Subcutaneous adipose tissue (tissue), 4 donors: ENCODE measurements at places on chromosomes 5 and 9. TPM values are rescaled to one million over a fixed set of nuclear protein-coding genes. Genes with fewer than 3 reads are reported as not detected.

PCDHA4 gene
- 0.66 TPM for total RNA-seq

BARHL1 gene
- total RNA-seq, result not detected

CCNI2 gene
- not detected for total RNA-seq

RASEF gene
- 0.16 TPM for total RNA-seq

CDC20B gene
- total RNA-seq, result not detected

LRRC8A gene
- 25.1 TPM for total RNA-seq

OMD gene
- total RNA-seq, result 24.8 TPM

OR1L6 gene
- not detected for total RNA-seq

SLCO6A1 gene
- total RNA-seq, result not detected

BTNL9 gene
- total RNA-seq, result 174 TPM

UAP1L1 gene
- total RNA-seq, result 11.9 TPM

CRB2 gene
- total RNA-seq, result 0.33 TPM

PLPP7 gene
- total RNA-seq, result 11.1 TPM

C5orf52 gene
- not detected for total RNA-seq

PCDHGC4 gene
- 1.0 TPM for total RNA-seq

SPINK6 gene
- total RNA-seq, result not detected

CARTPT gene
- not detected for total RNA-seq

KCNN2 gene
- total RNA-seq, result 1.1 TPM

ZNF366 gene
- 4.4 TPM for total RNA-seq

C5orf34 gene
- total RNA-seq, result not detected

RARS1 gene
- total RNA-seq, result 71.9 TPM

FOXD4L4 gene
- total RNA-seq, result 0.57 TPM

PCDHB11 gene
- total RNA-seq, result 1.4 TPM

CDX1 gene
- total RNA-seq, result not detected

GABRA1 gene
- not detected for total RNA-seq

MGAT1 gene
- total RNA-seq, result 224 TPM

TEK gene
- total RNA-seq, result 14.3 TPM
